ENCODE measurements at places on chromosomes 2 and 18. TPM values are rescaled to one million over a fixed set of nuclear protein-coding genes. Genes with fewer than 3 reads are reported as not detected.

WNT6 gene
- 2.4 TPM for total RNA-seq

PPIG gene
- total RNA-seq, result 35.2 TPM

ADGRF3 gene
- not detected for total RNA-seq

IL1R1 gene
- 20.9 TPM for total RNA-seq

DNA sequence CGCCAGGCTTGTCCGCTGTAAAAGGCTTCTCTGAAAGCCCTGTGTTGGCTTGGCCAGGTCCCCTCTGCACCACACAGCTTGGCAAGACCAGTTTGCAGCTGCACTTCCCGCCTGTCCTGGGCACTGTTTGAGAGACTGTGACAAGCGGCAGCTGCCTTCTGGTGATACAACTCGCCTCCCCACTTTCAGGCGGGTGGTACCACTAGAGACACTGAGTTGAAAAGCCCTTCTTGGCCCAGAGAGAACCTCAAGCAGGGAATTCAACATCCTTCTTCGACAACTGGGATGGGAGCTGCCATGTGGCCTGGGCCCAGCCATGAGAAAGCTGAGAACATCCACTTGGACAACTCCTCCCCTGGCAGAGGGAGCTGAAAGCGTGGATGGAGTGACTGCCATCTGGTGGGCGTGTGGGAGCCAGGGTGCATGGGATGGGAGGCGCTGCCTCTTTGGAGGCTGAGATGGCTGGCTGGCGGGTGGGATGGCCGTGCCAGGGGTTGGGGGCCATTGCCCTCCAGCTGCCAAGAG, 125.5 kb upstream of the REV1 start:
- DNase-seq, result no peak

DNA sequence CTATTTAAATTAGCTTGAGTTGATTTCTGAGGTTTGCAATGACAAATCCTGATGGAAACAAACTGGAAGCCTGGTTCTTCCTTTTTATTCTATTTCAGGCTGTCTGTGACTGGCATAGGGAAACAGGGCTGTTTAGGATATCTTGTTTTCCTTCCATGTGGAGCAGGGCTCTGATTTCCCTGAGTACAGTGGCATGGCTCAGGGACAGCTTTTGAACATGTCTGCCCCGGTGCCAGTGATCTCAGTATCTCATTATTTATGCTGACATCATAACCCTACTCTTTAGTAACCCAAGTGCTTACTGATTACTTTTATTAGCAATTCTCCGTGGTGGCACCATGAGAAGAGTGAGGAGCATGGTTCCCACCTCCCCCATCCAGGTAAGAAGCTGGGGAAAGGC, 720.3 kb downstream of the GALR1 start:
- DNase-seq, result no peak

GRCh38 chr18:39434223-39434920, 1868.8 kb upstream of the CELF4 start:
- no peak for DNase-seq

GRCh38 chr2:46471-47345, at the start of gene FAM110C:
TSS of gene FAM110C (minus strand) at chr2:46505. CDS start at chr2:46385, 120 bp downstream.
- peak; percentile 84 for DNase-seq

- DNase-seq, result no peak
Measured at GRCh38 chr18:59576541-59577385, 120.5 kb downstream of the CCBE1 start.
